ENCODE measurements at places on chromosomes 5 and 9.
A peak's percentile ranks its signal among the peaks of the same experiment; 100 is the strongest.

GRCh38 chr9:1994180-1994579, 21.0 kb upstream of the SMARCA2 start:
- DNase-seq = no peak

GRCh38 chr5:37112383-37112991, 136.7 kb downstream of the CPLANE1 start:
- DNase-seq = no peak

GRCh38 chr9:125651576-125652232, 55.3 kb downstream of the MAPKAP1 start:
- DNase-seq = no peak

DNA sequence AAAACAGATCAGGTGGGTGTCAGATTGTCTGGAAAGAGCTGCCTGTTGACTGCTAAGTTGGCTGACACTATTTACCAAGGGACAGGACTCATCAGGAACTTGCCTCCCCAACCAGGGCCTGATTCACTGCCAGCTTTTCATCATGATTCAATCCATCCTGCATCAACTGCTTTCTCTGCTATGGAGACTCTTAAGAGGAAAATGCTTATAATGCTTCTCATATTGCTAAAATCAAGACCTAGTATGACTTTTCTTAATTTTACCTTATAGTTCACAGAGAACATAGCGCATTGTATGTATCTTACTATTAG, 21.3 kb downstream of the HTR4 start:
- no peak for DNase-seq

- DNase-seq = no peak
Observed at GRCh38 chr5:74094096-74094781, 468.2 kb downstream of the ARHGEF28 start.

DNA sequence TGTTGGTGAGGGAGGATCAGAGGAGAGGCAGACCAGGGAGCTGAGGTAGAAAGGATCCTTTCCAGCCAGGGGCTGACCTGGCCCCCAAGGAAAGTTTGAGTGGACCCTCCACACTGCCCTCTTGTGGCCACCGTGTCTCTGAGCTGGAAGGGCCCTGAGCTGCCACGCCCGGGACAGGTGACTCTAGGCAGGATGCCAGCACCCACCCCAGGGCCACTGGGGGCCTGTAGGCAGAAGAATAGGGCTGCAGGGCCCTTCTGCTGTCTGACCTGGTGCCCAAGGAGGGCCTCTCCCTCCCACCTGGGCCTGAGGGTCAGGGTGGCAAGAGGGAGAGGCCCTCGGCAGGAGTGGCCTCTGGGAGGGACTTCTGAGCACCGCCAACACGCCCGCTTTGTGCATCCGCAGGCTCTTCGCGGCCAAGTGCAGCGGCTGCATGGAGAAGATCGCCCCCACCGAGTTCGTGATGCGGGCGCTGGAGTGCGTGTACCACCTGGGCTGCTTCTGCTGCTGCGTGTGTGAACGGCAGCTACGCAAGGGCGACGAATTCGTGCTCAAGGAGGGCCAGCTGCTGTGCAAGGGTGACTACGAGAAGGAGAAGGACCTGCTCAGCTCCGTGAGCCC, 76.8 kb downstream of the LMX1B start:
- peak; percentile 53 for DNase-seq

DNA sequence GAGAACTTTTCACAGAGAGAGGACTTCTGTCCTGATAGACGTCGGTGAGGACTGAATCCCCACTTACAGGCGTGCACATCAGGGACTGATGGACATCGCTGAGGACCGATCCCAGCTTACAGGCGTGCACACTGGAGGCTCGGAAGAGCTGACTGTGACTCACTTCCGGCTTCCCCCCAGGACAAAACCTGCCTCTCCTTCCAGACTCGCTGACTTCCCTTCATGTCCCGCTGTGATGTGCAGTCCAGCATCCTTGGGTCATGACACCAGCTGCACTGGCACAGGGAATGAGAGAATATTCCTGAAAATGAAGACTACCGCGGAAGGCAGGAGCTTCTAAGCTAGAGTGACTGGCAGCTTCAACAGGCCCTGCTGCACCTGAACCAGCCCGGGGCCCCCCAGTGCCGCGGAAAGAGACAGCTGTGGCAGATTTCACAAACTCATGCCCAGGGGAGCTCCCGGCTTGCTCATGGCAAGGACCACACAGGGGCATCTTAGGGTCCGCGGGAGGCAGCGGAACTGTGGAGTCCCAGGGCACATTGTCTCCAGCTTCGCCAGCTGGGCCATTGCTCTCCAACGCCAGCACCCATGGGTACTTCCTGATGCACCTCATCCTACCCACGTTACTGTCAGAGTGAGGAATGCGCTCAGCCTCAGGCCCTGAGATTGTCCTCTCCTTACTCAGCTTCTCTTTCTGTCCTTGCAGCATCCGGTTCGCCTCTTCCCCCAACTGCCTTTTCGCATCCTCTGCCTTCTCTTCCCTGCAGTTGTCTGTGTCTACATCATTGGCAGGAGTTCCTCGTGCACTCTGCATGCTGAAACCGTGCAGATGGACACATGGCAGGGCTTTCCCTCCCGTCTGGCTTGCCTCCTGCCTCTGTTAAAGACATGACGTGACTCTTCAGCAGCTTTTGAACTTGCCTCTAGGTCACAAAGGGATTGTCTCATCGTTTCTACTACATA, 29.5 kb downstream of the SURF6 start:
- no peak for DNase-seq

GRCh38 chr5:78706825-78707224, 58.3 kb upstream of the LHFPL2 start:
- no peak for DNase-seq

GRCh38 chr9:136189394-136190236, 15.3 kb downstream of the LHX3 start:
- no peak for DNase-seq

DNA sequence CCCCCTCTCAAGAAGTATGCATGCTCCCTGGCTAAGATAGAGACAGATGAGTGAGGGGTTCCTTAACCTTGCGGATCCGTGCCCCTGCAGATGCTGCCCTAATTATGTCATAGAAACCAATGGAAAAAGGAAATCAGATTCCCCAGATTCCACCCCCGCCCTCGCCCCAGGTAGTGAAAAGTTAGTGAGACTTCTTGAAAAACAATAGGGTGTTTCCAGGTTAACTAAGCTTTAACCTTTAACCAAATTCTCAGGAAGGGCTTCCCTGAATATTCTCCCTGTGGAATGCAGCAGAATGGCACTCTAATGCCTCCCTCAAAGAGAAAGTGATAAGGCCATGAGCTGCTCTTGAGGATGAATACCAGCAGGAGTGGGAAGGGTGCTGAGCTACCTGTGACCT, 116.0 kb upstream of the RANBP3L start:
- no peak for DNase-seq

- DNase-seq = no peak
Observed at GRCh38 chr5:14081791-14082190, 61.4 kb upstream of the TRIO start.

DNA sequence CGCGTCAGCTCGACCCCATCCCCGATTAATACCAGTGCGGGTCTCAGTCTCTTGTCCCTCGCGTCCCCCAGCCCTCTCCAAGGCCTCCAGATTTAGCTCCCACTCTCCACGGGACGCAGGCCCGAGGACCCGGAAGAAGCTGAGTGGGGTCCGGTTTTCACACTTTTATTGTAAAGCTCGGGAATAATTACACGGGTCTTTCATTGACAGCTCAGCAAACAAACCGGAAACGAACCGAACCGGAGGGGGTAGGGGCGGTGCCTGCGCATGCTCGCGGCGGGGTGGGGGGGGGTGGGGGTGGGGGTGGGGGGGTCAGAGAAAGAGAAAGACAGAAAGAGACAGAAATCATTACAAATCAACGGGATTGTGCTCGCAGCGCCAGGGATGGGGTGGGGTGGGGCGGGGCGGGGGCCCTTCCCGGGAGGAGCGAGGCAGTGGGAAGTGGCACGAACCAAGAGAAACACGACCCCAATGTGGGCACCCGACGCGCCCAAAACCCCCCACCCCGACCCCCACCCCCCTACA, 27.9 kb downstream of the PCDH1 start:
- DNase-seq = no peak

DNA sequence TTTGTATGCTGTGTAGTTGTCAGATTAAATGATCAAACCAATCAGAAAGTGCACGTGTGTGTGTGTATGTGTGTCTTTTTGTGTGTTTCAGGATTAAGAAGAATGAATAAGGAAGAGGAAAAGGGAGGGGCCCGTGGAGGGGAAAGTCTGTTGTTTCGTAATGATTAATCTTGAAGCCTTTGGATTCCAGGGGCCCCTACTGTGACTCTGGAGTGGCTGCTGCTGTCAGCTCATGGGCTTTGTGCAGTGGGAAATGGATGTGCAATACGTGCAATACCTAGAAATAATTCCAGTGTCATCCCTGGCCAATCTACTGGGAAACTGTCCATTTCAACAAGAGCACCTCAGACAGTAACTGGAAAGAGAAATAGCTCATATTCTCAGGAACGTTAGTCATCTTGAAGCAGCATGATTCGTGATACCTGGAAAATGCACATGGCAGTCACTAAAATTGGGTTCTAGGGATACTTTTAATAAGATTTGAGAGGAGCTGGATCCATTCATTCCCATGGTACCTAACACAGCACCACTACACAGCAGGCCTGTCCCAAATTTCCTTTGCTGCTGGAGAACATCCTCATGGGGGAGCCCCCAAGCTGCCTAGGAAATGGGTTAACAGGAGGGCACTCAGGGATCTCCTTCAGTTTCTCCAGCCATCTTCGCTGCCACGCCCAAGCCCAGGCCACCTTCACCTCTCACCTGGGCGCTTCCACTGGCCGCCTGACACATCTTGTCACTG, 186.3 kb downstream of the NR3C1 start:
- DNase-seq = no peak

- DNase-seq = no peak
Observed at GRCh38 chr5:63727583-63727982, 234.7 kb downstream of the HTR1A start.

DNA sequence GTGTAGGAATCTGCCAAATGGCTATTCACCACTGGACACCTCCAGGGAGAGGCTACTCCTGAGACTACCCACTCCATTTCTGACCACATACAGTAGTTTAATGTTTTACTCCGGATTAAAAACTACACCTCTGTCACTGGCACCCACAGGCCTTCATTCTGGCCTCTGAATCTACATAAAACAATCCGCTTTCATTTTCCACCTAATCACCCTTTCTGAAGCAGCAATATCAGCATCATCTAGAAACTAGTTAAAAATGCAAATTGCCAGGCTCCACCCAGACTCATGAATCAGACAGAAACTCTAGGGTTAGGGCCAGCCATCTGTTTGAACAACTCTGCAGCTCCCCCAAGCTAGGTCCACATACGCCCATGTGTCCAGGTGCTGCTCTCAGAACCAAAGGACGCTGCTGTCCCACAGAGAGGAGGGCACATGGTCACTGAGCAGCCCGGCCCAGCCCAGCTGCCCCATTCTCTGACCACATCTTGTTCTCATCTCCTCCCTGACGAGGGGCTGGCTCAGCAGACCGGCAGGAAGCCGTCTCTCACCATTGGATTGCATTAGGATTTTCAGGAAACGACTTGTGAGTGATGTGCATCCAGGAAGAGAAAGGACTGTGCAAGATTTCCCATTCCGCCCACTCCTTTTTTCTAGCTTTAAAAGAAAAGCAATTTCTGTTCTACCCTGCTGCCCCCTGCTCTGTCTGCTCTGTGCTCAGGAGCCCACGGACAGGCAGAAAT, 34.7 kb downstream of the ADAM19 start:
- no peak for DNase-seq

GRCh38 chr5:154157483-154158378, 32.8 kb upstream of the GALNT10 start:
- peak; percentile 9 for DNase-seq

- DNase-seq = no peak
Observed at GRCh38 chr5:77952636-77953212, 176.6 kb upstream of the TBCA start.

DNA sequence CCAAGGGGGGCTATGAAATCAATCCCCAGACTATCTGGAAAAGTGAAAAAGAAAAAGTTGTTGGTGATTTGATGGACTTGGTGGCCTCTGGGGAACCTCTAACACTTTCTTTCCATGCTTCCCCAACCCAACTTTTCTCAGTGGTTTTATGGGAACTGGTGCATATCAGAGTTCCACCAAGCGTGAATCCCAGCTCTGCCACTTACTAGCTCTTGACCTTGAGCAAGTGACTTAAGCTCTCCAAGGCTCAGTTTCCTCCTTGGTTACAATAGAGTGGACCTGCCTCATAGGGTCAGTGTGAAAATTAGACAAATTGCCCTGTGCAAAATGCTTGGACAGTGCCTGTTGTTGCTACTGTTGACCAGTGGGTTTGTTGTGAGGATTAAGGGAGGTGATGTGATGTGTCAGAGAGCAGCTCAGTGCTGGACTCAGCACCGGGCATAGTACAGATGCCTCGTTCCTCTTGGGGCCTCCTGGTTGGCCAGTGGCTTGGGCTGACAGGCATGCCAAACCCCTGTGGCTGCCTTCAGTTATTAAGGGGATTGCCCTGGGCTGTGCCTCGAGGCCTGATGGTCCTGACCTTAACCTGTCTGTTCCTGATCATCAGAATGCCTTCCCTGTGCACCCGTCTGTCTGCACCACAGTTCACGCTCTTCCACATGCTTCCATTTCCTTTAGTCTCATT, 49.3 kb downstream of the COL15A1 start:
- DNase-seq = no peak

- no peak for DNase-seq
Observed at GRCh38 chr9:106921341-106921899, 58.5 kb downstream of the ZNF462 start.

DNA sequence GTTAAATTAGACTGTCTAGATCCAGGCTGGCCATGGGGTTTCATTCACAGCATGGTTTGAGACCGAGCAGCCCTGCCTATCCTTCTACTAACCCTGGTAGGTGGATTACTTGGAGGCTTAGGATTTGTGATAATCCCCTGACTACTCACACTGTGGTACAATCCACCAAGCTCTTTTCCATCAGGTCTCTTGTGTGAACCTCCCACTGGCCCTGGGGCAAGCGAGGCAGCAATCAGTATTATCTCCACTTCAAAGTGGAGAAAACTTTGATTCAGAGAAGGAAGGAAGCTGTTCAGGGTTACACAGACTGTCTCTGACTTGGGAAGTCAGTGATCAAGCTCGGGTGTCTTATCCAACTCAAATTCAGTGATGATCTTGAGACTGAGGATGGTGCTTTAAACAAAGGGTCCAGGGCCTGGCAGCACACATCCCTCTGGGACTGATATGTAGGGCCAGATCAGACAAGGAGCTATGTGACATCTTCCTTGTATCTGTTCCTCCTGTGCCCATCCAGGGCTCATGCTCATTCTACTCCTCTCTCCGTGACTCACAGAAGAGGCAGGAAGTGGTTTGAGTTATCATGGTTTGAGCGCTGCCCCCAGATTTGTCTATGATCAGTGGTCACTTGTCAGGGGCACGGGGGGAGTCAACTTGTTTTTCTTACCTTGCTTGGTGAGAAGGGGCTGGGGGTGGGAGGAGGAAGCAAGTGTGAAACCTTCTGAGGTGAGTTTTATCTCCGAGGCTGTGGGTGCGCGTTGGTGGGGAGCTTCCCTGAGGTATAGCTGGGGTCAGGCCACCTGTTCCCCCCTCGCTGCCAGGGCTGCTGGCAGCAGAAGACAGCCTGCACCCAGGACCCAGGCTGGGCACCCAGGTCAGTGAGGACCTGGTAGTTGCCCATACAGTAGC, 48.6 kb downstream of the RGS3 start:
- DNase-seq = peak; percentile 67

Data from activated CD8-positive, alpha-beta memory T cell treated with anti-CD3 and anti-CD28 coated beads for 48 hours (primary cell).